ENCODE measurements at places on chromosomes 12 and 14.

DNA sequence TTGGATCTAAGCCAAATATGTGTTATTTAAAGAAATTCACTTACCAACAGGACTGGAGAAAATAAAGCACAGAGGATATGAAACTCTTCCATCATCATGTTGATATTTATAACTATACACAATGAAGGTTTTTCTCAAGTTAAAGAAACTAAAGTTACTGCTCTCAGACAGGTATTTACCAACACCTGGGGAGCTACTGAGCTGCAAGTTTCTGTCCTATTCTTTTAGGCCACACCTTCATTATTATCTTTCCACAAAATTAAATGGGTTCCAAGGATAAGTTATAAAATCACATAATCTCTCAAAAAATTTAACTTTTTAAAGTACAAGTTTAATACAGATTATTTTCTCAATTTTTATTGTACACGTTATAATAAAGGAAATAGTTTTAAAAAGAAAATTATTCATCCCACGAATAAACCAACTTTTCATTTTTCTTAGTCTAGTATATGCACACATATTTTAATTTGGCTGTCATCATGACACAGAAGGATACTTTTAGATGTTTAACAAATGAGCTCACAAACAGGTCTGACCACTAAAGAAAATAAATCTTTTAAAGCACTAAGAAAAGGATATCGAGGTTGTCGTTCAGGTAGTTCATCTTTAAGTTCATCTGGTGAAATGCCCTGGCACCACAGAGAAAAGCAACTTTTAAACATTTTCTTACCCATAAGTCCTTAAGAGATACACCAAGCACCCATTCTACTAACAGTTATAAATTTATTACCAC, 7.8 kb downstream of the GMFB start:
- no peak for DNase-seq

DNA sequence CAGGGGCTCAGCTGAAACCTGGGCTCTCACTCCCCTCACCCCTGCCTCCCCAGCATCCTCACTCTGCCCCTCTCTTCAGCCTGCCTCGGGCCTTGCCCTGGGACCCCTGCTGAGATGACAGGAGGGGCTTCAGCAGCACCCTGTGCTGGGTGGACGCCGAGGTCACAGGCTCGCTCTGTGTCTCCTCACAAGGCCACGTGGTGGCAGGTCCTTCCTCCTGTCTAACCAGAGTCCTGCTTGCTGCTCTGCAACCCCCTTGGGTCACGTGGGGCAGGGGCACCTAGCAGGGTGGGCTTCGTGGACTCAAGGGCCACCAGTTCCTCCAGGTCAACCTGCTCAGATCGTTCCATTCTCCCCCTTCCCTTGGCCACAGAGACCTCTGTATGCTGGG, 90.4 kb downstream of the TMEM121 start:
- DNase-seq = no peak

GRCh38 chr12:132623072-132623869, 4.7 kb downstream of the P2RX2 start:
- no peak for DNase-seq

GRCh38 chr12:100453951-100454350, 19.7 kb upstream of the NR1H4 start:
- DNase-seq = no peak

GRCh38 chr12:12153596-12153995, 82.9 kb downstream of the BCL2L14 start:
- DNase-seq = no peak

GRCh38 chr12:95083471-95083870, 10.1 kb upstream of the NR2C1 start:
- no peak for DNase-seq

GRCh38 chr12:6154730-6155459, 30.4 kb upstream of the VWF start:
- DNase-seq = no peak

GRCh38 chr12:89697296-89697695, 11.3 kb downstream of the ATP2B1 start:
- peak; percentile 52 for DNase-seq
